ENCODE measurements at places on chromosomes 1 and 21.

- no peak for DNase-seq
Observed at GRCh38 chr1:107358619-107359327, 217.9 kb downstream of the NTNG1 start.

GRCh38 chr1:25031966-25032667 is 102.0 kb upstream of the RUNX3 start:
- DNase-seq: peak; percentile 77

- DNase-seq: no peak
Observed at GRCh38 chr1:216560527-216560926, 137.3 kb upstream of the USH2A start.

DNA sequence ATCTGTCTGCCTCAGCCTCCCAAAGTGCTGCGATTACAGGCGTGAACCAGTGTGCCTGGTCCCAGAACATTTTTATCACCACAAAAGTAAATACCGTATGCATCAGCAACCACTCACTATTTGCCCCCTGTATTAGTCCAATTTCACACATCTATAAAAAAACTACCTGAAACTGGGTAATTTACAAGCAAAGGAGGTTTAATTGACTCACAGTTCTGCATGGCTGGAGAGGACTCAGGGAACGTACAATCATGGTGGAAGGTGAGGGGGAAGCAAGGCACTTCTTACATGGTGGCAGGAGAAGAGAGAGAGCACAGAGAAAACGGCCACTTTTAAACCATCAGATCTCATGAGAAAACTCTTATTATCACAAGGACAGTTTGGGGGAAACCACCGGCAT is 25.6 kb upstream of the CTH start:
- no peak for DNase-seq

- DNase-seq: no peak
Observed at GRCh38 chr1:228513236-228513900, 26.2 kb downstream of the RNF187 start.

GRCh38 chr1:184896000-184896399 is 78.3 kb downstream of the NIBAN1 start:
- no peak for DNase-seq

GRCh38 chr1:40630488-40631223 is 34.8 kb downstream of the RIMS3 start:
- DNase-seq: no peak

DNA sequence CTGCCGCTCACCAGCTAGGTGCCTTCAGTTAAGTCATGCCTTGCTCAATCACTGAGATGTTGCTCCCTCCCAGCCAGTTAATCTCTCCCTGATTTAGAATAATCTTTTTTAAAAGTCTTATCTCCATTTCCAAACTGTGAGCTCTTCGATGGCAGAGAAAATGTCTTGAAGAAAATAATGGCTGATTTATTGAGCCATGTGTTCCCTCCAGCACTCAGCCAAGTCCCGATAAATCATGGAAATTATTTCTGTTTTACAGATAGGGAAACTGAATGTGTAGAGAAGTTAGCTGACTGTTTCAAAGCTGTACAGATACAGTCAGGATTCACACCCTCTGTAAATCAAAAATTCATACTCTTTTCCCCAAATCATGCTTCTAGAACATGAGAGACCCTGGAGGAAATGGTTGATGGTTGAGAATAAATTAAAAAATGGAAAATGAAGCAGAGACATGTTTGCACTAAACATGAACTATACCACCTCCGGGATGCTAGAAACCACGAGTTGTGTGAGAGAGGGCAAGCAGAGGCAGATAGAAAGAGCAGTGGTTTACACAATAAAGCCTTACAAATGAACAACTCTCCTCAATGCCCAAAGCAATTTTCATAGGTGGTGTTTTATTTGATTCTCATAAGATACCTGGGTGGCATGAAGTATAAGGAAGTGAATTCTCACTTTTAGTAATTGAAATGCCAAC is 376.4 kb downstream of the PLPP3 start:
- no peak for DNase-seq

- no peak for DNase-seq
Observed at GRCh38 chr1:34378968-34379856, 202.5 kb downstream of the C1orf94 start.

DNA sequence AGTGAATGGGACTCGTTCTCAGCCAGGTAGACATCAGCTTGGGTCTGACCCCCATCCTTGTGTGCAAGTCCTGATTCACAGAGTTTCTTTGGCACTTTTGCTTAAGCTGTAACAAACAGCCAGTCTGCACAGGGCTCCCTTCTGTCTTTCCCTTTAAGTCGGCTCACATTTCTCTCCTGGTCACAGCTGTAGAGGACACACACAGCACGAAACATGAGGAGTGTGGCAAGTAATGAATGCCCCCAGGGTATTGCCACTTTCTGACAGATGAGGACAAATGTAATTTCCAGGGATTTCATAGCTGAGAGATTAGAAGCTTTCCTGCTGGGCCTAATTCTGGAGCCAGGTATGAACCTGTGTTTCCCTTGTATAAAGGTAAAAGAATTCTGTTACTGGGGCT is 423.5 kb downstream of the KIF26B start:
- DNase-seq: no peak

DNA sequence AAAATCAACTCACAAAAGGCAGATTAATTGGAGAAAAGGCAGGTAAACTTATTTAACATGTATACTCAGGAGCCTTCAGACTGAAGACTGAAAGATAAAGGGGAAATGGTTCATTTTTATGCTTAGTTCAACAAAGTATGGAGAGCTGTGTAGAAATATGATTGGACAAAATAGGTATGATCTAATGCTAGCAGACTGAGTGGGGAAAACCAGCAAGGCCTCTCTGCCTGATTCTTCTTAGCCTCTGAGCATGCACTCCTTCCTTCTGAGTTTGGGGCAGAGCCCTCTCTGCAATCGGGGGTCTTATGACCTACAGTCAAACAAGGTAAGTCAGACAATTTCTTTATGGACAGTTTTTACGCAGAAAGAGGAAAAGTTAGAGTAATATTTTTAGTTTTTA is 38.8 kb upstream of the SUCO start:
- DNase-seq: no peak

DNA sequence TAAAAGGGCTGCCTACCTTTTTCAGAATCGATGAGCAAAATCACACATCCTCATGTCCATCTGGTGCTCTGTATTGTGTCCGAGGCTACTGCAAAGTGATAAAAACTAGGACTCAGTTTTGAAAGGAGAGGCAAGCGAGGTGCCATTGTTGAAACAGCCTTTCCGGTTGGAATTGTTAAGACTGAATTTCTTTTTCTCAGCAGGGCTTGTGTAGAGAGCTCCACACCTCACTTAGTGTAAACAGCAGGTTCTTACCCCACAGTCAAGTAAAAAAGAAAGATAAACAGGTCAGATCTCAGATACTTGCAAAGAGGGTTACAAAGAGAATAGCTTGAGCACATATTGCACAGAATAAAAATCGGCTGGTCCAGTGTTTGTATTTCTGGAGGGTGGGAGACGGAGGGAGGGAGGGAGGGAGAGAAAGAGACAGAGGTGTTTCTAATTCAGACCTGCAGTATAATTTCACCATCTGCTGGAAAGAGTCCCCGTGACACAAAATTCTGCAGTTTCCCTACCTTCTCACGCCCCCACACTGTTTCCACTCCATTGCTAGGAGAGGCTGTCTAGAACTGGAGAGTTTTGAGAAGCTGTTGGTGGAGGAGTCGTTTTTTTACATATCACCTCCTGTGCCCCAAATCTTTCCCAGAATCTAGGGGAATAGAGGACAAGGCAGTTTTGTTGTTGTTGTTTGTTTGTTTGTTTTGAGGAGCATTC is 82.5 kb downstream of the EDEM3 start:
- no peak for DNase-seq

DNA sequence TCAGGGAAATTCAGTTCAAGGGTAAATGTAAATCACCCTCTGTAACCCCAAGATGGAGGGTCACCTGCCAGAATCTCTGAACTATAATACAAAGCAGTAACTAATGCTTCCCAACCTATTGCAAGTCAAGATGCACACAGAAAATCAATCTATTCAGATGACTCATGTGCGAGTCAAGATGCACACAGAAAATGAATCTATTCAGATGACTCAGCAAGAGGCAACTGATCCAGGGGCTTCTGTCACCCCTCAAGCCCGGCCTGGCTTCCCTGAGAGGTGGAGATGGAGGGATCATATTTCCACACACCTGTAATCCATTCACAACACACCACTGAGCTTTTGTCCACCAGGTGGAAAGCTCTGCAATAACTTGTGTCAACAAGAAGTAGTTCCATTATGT is 17.4 kb upstream of the HIVEP3 start:
- DNase-seq: no peak

GRCh38 chr1:87064309-87064708 is 149.9 kb downstream of the HS2ST1 start:
- DNase-seq: no peak

Measured in T-helper 22 cell (primary cell).